Caco-2 (cell line): ENCODE measurements at places on chromosomes 5 and 9.

DNA sequence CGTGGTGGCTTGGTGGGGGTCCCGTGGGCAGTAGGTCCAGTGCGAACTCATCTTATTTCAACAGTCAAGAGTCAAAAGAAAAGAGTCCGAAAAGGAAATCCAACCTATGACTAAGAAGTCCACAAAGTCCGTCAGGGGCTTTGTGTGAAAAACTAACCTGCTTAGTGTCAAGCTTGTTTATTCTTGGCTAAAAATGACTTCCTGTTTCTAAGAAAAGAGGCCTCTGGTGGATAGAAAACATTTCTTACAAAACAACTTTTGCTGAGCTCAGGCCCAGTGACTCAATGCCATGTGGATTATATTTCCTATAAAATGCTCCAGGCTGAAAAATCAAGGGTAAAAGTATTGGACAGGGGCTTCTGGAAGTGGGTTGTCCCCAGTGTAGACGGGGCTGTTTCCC, 105.9 kb downstream of the GADD45G start:
- no peak for DNase-seq

DNA sequence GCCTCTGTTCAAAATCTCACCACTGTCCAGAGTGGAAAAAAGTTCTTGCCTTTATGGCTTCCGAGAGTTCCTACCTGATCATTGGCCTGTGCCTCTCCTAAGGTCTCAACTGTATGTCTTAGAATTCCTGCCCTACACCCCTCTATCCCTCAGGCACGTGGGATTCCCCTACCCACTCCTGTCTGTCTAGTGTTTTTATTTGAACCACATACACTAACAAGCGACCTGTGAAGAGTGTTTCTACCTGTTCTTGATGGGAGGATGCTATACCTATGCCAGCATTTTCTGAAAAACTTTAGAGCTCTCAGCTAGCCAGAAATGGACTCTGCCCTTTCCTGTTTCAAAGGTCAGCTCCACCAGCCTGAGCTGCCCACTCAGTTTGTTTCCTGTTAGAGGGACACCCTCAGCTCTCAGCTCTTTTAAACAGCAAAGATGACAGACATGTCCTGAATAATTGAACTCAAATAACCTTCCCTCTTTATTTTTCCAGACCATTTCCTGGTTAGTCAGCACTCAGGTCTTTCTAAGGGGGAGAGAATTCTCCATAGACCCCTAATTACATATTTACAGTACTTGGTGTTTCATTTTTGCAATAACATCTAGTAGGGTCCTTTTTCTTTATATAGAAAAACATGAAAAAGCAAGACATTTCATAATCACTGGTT, 214.8 kb downstream of the AOPEP start:
- peak; percentile 41 for DNase-seq

GRCh38 chr5:68534956-68535520, 319.5 kb downstream of the PIK3R1 start:
- no peak for DNase-seq

- peak; percentile 72 for DNase-seq
These were observed 22.8 kb downstream of the PTCH1 start for GRCh38 chr9:95494022-95494415.

DNA sequence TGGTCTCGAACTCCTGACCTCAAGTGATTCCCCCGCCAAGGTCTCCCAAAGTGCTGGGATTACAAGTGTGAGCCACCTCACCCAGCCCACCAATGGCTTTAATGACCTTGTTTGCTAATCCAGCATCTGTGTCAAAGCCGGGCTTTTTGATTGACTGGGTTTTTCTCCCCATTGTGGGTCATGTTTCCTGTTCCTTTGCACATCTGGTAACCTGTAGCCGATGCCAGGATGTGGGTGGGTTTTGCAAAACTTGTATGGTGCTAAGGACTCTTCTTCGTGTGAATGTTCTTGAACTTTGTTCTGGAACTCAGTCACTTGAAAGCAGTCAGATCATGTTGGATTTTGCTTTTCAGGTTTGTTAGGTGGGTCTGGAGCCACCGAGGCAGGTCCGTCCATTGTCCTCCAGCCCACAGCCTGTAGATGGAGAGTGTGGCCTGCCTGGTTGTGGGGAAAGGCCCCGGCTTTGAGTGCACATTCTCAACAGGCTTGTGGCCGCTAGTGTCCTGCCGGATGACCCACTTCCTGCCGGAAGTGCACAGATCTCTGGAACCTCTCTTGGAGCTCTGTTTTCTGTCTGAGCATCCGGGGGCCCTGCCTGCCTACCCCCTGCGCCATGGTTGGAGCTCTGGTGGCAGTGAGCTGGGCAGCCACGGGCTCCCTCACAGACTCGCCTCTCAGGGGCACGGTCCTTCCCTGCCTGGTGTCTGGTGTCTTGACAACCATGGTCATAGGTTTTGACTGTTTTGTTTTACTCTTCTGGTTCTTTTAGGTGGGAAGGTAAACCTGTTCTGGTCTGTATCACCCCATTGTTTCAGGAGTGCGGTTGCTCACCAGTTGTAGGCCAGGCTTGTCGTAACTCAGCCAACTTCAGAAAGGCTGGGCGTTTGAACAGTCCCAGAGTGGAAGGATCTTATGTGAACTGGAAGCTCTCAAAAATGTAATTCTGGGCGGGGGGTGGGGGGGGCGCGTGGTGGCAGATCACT, 69.6 kb upstream of the CACNA1B start:
- DNase-seq = no peak

- no peak for DNase-seq
These were observed 1075.9 kb downstream of the NR2F1-AS1 start for GRCh38 chr5:92505145-92505544.

GRCh38 chr5:150024346-150024984, 23.9 kb downstream of the HMGXB3 start:
- no peak for DNase-seq

- no peak for DNase-seq
These were observed 6.2 kb upstream of the TPM2 start for GRCh38 chr9:35695943-35696401.

- DNase-seq = no peak
These were observed 123.6 kb downstream of the ELAVL2 start for GRCh38 chr9:23702311-23702922.

DNA sequence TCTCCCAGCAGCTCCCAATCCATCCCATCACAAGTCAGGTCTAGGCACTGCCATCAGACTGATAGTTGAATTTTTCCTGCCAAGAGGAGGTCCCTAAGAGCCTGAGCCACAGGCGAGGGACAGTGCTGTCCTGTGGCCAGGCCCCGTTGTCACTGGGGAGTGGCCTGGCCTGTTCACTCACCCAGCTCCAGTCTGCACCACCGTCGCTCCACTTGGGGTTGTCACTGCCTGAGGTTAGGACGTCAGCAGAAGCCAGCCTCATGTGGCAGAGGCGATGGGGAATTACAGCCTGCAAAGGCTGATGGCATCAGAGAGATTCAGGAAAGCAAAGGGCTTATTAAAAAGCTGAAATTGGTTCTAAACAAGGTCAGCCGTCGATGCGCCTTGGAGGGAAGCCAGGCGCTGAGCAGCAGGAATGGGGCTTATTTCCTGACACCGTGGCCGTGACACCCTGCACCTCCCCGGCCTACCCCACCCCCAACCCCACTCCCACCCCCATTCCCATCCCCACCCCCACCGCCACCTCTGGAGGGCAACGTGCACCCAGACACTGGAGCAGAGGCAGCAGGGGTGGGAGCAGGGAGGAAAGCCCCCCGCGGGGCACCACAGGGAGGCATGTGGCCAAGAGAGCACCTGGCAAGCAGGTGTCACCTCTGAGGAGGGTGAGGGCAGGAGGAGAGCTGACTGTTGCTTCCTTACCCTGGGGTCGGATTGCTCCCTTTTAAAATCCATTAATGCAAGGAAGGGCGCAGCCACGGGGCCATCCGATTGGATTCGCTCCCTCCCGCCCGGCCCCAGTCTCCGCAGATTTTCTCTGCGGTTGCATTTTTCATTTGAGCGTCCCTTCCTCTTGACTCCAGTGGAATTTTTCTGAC, 3.1 kb upstream of the DBH start:
- DNase-seq = no peak

DNA sequence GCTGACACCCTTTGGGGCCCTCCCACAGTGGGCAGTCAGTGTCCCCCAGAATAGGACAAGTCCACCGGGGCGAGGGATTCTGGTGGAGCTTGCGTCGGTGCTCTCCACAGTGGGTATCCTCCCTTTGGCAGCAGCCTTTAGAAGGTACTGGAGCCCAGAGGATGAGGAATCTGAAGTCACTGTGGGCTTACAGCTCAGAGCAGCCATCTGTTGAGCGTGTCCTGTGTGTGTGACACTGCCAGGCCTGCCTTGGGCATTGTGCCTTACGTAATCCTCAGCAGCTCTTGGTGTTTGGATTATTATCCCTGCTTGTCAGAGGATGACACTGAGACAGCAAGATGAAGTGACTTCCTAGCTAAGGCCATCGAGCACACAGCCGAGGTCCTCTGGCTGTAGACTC, 12.6 kb downstream of the URM1 start:
- DNase-seq = no peak
